ENCODE measurements at places on chromosomes 7 and 10. TPM values are rescaled to one million over a fixed set of nuclear protein-coding genes. Genes with fewer than 3 reads are reported as not detected.

The CPA1 gene
- 21.8 TPM for total RNA-seq

The NPSR1 gene
- total RNA-seq: not detected

The CACUL1 gene
- 41.1 TPM for total RNA-seq

The CTAGE8 gene
- 2.9 TPM for total RNA-seq

The C10orf67 gene
- 7.3 TPM for total RNA-seq

The GSDME gene
- 6.7 TPM for total RNA-seq

DNA sequence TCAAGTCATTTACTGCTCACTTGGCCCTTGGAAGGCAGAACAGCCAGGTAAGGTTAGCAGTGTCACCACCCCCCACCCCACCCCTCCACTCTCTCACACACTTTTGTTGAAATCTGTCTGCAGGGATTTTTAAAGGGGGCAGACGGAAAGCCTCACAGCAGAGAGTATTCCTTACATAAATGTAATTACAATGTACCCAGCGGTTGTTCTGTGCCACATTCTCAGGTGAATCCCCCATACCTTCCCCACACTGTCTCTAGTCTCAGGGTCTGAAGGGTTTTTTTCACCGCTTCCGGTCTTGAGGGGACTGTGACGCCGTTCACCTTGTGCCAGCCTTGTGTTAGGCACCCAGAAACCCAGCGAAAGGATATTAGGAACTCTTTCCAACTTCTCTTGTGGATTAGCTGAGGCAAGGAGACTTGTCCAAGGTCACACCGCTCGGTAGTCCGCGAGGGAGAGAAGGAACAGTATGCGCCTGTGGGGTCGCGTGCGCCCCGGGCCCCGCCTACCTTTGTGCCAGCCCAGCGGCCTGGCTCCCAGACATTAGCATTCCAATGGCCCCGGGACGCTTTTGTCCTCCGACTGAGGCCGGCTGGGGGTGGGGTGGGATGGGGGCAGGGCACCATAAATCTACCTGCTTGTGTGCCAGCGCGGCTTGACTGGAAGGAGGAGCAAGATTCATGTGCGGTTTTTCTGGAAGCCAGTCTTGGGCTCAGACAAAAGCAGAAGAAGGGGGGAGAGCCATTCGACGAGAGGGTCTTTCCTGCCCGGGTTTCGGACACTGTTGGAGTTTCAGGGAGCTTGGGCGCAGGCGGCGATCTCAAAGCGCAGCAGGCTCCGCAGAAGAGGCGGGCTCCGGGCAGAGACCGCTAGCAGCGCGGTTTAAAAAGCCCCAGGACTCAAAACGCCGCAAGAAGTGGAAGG, 4.5 kb downstream of the NEUROG3 start:
- H3K27ac ChIP-seq: no peak overlapping the region
- peaks cover 9% of the 10 kb centered on the region for H3K27me3 ChIP-seq
- peaks cover 15% of the 10 kb centered on the region for H3K4me1 ChIP-seq
- no peak overlapping the region for H3K4me3 ChIP-seq
- H3K36me3 ChIP-seq: no peaks in the 10 kb centered on the region

- no peak overlapping the region for H3K4me3 ChIP-seq
- no peaks in the 10 kb centered on the region for H3K4me1 ChIP-seq
- no peaks in the 10 kb centered on the region for H3K27me3 ChIP-seq
- no peaks in the 10 kb centered on the region for H3K36me3 ChIP-seq
Observed at GRCh38 chr7:20280475-20281351, 50.0 kb upstream of the ITGB8 start.

GRCh38 chr7:51233374-51233773, 83.2 kb downstream of the COBL start:
- no peaks in the 10 kb centered on the region for H3K27me3 ChIP-seq
- no peak for DNase-seq
- no peak overlapping the region for H3K27ac ChIP-seq
- H3K4me3 ChIP-seq: no peak overlapping the region

DNA sequence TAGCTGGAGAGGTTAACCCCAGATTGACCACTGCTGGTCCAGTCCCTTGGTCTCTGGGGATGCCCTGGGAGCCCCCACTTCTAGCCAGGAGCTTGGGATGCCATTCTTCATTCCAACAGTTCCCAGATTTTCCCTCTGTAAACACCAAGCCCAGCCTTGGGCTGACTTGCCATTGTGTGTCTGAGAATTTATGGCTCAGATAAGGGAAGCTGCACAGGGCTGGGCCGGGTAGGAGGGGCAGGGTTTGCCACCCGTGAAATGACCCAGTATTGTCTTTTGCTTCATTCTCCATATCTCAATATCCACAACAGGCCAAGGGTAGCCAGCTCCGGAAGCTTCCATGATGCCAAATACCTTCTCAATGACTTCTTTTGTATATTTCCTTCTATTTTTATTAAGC, 32.1 kb downstream of the AFAP1L2 start:
- no peaks in the 10 kb centered on the region for H3K27me3 ChIP-seq
- H3K4me1 ChIP-seq: no peaks in the 10 kb centered on the region
- no peak overlapping the region for H3K4me3 ChIP-seq
- H3K36me3 ChIP-seq: no peaks in the 10 kb centered on the region
- DNase-seq: no peak

DNA sequence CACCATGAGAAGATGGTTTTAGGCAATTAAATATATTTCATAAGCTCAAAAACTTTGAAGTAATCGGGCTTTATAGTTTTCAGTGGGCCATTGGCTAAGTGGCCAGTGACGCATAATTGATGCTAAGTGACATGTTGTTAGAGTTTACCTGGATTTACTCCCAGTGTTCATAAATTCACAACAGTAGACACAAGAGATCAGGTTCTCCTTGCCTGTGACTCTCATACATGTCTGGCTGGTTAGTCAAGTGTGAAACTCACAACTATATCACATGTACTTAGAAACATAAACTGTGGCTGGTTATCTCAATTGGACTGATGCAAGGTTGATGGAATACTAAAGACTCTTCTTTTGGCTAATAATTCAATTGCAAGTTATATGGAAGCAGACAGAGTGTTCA, 26.2 kb downstream of the ASB15 start:
- H3K27ac ChIP-seq: no peak overlapping the region
- no peak overlapping the region for H3K4me3 ChIP-seq
- H3K4me1 ChIP-seq: no peaks in the 10 kb centered on the region

GRCh38 chr7:11330717-11331116, 357.0 kb downstream of the PHF14 start:
- H3K27ac ChIP-seq: no peak overlapping the region
- H3K4me3 ChIP-seq: no peak overlapping the region
- H3K36me3 ChIP-seq: no peaks in the 10 kb centered on the region
- no peaks in the 10 kb centered on the region for H3K4me1 ChIP-seq
- no peaks in the 10 kb centered on the region for H3K27me3 ChIP-seq
- no peak for DNase-seq

GRCh38 chr7:13189668-13190067, 502.2 kb downstream of the ARL4A start:
- no peaks in the 10 kb centered on the region for H3K27me3 ChIP-seq
- no peak overlapping the region for H3K4me3 ChIP-seq
- no peak overlapping the region for H3K27ac ChIP-seq
- no peaks in the 10 kb centered on the region for H3K36me3 ChIP-seq

DNA sequence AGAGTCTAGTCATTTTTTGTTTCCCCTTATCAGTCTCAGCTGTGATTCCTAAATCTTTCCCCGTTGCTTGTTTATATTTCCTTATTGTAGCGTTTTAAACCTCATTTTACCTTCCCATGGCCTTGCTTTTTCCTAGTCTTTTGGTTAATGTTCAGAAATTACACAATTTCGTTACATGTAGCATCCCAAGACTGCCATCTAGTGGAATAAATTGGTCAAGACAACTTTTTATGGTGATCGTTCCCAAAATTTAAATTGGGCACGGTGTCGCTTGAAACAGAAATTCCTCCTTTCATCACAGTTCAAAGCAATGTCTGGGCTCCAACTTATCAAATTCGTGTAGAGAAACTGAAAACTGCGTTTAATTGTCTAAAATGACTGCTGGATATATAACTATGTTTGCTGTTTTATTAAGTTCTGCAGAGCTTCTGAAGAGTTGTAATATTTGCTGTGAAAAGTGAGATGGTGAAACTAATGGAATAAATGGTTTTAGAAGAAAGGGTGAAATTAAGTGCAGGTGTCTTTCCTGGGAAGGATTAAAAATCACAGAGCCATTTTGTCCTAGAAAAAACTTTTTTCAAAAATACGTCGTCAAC, 370.2 kb downstream of the PHF14 start:
- H3K27me3 ChIP-seq: no peaks in the 10 kb centered on the region
- no peaks in the 10 kb centered on the region for H3K36me3 ChIP-seq
- DNase-seq: no peak
- no peak overlapping the region for H3K4me3 ChIP-seq

- no peak for DNase-seq
- no peaks in the 10 kb centered on the region for H3K36me3 ChIP-seq
- H3K4me1 ChIP-seq: no peaks in the 10 kb centered on the region
- H3K27ac ChIP-seq: no peak overlapping the region
- no peaks in the 10 kb centered on the region for H3K27me3 ChIP-seq
Observed at GRCh38 chr10:106615081-106615480, 549.4 kb downstream of the SORCS1 start.

GRCh38 chr7:78967046-78967445, 486.4 kb downstream of the MAGI2 start:
- no peak overlapping the region for H3K27ac ChIP-seq
- no peaks in the 10 kb centered on the region for H3K4me1 ChIP-seq
- H3K36me3 ChIP-seq: no peaks in the 10 kb centered on the region
- H3K4me3 ChIP-seq: no peak overlapping the region

DNA sequence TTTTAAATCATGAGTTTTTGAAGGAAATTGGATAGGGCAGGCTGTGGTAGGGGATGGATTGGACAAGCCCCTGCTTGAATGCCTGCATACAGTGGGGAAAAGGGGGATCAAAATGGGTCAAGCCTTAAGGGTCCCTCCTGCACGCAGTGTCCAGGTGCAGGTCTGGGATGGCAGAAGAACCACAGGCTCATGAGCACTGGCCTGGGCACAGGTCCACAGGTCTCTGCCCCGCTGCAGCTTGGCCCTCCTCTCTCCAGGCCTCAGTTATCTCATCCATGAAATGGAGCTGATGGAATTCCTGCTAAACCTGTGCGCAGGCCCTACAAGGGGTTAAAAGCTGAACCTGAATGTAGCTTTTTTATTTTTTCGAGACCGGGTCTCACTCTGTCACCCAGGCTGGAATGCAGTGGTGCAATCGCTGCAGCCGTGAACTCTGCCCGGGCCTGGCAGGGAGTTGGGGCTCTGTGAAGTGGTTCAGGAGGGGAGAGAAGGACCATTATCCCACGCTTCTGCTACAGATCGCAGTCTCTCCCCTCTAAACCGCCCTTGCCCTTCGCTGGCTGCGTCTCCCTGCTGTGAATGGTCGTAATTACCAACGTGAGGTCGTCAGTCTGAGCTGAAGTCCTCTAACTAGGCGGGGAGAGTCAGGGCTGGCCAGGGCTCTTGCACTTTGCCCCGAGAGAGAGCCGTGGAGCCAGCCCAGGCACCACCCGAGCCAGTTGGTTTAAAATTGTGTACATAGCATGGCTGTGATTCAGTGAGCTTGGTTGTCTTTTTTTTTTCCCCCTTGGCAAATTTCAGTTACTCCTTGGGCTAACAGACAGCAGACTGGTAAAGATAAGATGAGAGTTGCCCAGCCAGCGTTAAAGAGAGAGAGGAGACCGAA, 77.5 kb upstream of the GTF2I start:
- H3K27ac ChIP-seq: peak overlapping the region; percentile 14
- H3K27me3 ChIP-seq: no peaks in the 10 kb centered on the region
- H3K36me3 ChIP-seq: no peaks in the 10 kb centered on the region
- peak; percentile 79 for DNase-seq
- H3K4me3 ChIP-seq: no peak overlapping the region

DNA sequence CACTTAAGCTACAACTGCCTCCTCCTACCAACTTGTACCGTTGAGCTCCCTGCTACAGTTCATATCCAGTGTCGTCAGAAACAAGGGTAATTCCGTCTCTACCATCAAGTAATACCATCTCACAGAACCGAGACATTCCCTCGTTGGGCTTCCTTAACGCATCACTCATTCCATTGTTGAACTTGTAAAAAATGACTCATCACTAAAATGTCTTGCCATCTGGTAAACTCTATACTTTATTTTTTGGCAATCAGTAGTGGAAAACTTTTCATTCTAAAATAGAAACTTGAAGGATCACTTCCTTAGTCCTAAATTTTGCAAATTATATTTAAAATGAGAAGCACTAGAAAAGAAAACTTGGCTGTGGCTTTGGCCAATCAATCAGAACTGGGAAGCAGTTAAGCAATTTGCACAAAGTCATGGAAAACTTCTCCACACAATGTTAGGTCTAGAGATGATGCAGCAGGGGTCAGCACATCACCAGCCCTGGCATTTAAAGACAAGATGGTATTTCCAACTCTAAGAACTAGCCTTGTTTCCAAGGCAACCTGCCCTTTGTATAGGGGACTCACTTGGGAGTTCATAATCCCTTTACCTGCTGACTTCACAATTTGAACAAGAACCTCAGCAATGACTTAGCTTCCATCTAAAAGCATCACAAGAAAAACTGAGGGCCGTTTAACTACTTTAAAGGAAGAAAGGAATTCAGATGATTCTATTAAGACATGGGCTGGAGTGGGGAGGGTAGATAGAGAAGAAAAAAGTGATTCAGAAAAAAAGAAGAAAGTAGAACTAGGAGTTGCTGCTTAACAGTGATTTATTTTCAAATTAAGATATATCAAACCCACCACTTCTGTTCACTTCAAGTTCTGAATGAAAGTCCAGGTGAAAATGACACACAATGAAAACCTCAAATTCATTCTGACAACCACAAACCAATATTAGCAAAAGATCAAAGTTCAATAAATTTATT, 288.1 kb downstream of the PARD3 start:
- no peaks in the 10 kb centered on the region for H3K27me3 ChIP-seq
- peak overlapping the region; percentile 45 for H3K27ac ChIP-seq

- peaks cover 28% of the 10 kb centered on the region for H3K36me3 ChIP-seq
- no peak for DNase-seq
- no peak overlapping the region for H3K4me3 ChIP-seq
- H3K4me1 ChIP-seq: no peaks in the 10 kb centered on the region
- H3K27me3 ChIP-seq: no peaks in the 10 kb centered on the region
Observed at GRCh38 chr7:139571190-139571589, 47.7 kb downstream of the CLEC2L start.

DNA sequence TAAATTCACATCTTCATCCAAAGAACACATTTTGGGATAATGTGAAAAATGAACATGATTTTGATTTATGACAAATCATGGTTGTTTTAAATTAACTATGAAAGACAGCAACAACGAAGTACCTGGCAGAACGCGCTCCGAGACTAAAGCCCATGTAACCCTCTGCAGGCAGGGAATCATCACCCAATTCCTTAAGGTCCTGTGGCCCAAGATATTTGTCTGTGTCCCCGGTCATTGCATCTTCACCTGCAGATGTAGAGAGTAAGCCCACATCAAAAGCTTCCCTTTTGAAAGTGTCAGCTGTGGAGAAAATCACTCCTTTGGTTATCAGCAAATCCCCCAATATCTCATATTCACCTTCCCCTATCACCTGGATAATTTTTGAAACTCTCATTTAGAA, 232.5 kb upstream of the CCDC6 start:
- no peaks in the 10 kb centered on the region for H3K27me3 ChIP-seq
- no peak overlapping the region for H3K27ac ChIP-seq

DNA sequence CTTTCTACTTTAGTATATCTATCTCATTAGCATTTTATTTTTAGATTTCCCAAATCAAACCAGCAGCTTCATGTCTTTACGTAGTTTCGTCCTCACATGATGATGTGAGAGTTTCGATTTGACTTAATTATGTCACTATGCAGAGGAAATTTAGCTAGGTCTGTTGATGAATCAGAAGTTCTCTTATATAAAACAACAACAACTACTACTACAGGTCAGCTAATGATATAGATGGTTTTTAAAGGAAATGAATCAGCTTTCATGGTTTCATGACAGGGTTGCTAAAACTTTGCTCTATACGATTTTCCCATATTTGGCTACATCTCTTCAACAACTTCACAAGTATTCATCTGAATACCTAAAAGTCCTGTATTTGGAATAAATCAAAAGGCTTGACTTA, 28.6 kb downstream of the JAZF1 start:
- H3K4me1 ChIP-seq: peaks cover 17% of the 10 kb centered on the region
- H3K36me3 ChIP-seq: no peaks in the 10 kb centered on the region
- H3K27ac ChIP-seq: no peak overlapping the region
- no peak for DNase-seq
- no peaks in the 10 kb centered on the region for H3K27me3 ChIP-seq

Data from upper lobe of left lung (tissue), 6 donors.